Activated CD8-positive, alpha-beta memory T cell treated with anti-CD3 and anti-CD28 coated beads for 1 hour (primary cell): ENCODE measurements at places on chromosomes 2 and 18.
A peak's percentile ranks its signal among the peaks of the same experiment; 100 is the strongest.

- DNase-seq = no peak
Measured at GRCh38 chr2:219684721-219685689, 57.6 kb downstream of the SLC4A3 start.

DNA sequence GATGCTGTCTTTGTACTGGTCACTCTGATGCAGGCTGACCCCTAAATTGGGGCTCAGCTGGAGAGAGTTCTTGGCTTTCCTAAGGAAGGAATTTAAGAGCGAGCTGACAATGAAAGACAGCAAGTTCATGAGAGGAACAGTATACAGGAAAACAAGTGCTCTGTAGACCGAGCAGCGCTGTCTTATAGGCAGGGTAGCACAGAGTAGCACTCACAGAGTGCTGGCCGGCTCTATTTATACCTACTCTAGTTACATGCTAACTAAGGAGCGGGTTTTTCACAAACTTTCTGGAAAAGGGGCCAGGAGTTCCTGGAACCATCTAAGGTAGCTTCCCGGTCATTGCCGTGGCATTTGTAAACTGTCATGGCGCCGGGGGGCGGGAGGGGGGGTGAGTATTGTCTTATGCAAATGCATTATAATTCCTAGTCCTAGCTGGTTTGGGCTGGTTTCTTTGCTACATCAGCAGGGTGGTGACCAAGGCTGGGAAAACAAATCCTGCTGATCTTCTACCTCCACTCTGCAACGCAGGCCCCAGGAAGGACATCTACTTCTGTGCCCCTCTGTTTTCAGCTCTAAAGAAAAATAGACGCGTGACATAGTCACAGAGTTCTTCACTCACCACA lies 31.6 kb upstream of the MAP3K20 start:
- no peak for DNase-seq

DNA sequence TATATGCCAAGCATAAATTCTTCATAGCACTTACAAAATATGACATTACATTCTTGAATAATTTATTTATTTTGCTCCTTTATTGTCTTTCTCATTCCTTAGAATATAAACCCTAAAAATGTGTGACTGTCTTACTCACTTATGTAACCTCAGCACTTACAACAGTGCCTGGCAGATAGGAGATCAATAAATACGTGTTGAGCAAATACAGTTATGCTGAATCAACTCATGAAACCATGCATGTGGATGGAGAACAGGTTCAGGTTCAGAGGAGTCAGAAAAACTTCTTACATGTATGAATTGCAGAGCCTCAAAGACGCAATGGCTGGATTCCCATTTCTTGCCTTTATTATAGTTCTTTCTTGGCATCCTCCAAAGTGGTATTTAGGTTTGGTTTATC lies 659.4 kb upstream of the CHAC2 start:
- no peak for DNase-seq

DNA sequence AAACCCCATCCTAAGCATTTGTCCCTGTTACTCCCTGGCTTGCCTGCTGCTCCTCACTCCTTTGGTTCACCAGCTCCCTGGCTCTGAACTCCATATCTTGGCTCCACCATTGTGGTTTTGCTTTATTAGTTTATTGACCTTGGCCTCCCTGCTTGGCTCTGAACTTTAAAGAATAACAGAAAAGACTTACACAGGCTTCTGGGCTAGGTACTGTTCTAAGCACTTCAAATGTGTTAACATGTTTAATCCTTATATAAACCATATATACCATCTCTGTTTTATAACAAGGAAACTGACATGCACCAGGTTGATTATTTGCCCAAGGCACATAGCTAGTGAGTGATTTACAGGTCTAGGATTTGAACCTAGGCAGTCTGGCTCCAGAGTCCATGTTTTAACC lies 149.7 kb upstream of the CAPN13 start:
- DNase-seq = no peak

GRCh38 chr2:199495147-199495546 lies 37.4 kb upstream of the SATB2 start:
- no peak for DNase-seq

GRCh38 chr18:46883180-46883579 lies 34.1 kb downstream of the PIAS2 start:
- no peak for DNase-seq

GRCh38 chr2:86368161-86368824 lies 30.9 kb upstream of the REEP1 start:
- peak; percentile 20 for DNase-seq

- no peak for DNase-seq
Measured at GRCh38 chr2:239372835-239373234, 28.0 kb downstream of the HDAC4 start.

GRCh38 chr2:216306868-216307267 lies 65.4 kb downstream of the MARCHF4 start:
- DNase-seq = no peak

DNA sequence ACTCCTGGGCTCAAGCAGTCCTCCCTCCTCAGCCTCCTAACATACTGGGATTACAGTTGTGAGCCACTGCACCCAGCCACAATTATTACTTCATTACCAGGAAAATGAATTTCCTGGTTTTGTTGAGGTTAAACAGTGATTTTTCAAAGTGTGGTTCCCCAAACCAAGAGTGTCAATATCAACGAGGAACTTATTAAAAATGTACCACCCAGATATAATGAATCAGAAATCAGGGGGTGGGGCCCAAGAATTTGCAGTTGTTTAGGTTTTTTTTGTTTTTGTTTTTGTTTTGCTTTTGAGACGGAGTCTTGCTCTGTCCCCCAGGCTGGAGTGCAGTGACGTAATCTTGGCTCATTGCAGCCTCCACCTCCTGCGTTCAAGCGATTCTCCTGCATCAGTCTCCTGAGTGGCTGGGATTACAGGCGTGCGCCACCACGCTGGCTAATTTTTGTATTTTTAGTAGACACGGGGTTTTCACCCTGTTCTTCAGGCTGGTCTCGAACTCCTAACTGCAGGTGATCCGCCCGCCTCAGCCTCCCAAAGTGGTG lies 94.1 kb downstream of the WDSUB1 start:
- DNase-seq = no peak

DNA sequence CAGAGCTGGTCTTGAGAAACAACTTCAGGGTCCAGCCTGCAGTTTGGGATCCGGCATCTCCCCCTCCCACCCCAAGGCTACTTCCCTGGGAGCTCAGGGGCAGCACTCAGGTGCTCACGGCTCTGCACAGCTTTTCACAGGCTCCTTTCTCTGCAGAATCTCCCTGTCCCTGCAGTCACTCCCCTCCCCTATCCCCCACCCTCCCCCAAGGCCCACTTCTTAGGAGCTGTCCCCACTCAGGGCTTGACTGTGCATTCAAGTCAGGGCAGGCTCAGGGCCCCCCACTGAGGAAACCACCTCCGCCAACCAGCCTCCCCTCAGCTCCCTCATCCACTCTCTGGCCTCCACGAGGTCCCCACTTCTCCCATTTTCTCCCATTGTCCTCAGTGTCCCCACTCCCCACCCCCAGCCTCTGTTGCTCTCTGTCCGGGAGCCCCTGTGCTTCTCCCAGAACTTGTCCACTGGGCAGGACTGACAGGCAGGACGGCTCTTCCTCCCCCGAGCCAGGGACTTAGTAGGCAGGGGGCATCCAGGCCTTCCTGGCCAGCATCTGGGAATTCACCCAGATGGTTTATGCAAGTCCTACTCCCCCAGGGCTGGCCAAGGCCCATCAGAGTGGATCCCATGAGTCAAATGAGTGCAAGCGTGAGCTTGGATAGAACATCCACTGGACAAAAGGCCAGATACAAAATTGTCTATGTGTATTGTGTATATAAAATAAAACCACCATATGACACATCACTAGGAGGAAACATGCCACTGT lies 7.6 kb downstream of the NMUR1 start:
- no peak for DNase-seq

GRCh38 chr18:78271790-78272189 lies 707.8 kb upstream of the SALL3 start:
- DNase-seq = no peak

DNA sequence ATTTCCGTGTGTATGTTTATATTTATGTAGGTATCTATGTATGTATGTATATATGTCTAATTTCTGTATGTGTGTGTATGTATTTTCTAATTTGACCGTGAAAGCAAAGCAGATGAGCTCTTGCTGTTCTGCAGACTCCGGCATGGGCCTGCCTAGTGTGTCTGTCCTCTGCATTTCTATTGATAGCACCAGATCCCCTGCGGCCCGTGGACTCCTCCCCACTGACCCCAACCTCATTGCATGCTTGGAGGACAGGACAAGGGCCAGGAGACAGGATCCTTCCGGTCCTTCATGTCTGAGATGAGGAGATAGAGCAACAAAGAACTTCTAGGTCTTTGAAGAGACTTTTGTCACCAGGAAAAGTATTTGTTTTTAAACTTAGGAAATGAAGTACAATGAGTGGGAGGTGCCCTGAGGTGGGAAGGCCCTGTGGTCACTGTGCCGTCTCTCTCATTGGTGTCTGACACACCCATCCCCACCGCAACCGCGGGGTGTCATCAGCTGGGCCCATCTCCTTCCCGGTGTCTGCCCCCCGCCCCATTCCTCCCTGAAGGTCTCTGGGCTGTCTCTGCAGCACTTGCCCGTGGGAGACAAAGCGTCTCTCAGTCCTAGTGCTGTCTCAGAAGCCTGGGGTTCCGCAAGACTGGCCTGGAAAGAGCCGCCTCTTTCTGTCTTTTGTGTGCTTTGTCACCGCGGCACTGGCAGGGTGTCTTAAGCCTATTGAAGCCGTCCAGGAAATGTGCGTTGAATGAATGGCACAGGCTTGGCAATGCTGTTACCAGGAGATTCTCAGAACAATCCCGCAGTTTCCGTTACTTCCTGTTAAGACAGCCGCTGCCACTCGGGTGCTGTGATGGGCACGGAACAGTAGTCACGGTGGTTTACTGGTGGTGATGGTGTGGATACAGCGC lies 216.4 kb downstream of the AGAP1 start:
- no peak for DNase-seq

DNA sequence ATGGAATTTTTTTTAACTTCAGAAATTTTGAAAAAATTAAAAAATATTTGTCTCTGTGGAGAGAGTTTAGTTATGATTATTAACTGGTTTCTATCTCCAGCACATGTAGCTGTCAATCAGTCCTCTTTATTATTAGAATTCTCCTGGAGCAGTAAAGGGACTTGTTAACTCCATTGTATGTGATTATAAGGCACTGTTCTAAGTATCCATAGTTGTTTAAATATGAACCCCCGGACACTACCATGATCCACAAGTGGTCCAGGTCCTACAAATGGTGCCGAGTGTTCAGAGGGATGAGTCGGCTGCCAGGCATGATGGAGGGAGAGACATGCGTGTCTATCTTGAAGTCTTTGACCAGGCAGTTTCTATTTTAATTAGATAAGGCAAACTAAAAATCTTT lies 492 bp downstream of the CHRNA1 start:
- no peak for DNase-seq

DNA sequence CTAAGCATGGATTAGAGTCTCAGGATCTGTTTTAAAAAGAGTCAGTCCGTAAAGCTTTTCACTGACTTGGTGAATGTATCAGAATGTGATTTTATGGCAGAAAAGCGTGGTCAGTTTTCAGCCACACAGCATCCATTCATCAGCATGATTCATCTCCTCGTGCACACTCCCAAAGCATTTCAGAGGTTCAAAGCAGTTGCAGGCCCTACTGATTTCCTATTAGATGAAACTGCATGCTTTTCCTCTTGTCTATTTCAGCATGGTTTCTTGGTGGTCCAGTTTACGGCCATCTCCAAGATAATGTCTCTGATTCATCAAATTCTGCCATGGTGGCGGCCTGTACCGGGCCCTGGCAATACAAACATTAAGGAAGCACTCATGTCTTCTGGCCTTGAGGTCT lies 4.8 kb upstream of the PARD6G start:
- DNase-seq = no peak
